Left ventricle myocardium inferior (tissue), 1 donor: ENCODE measurements at places on chromosomes 1 and 21. TPM values are rescaled to one million over a fixed set of nuclear protein-coding genes. Genes with fewer than 3 reads are reported as not detected.

GRCh38 chr1:218809625-218810024 lies 364.1 kb upstream of the LYPLAL1 start:
- DNase-seq = no peak

The S100A7A gene
- total RNA-seq = not detected

GRCh38 chr1:56179543-56179942 lies 399.8 kb downstream of the PLPP3 start:
- DNase-seq = no peak

The SPSB1 gene
- total RNA-seq = 17.6 TPM

The MAPKAPK2 gene
- 215 TPM for total RNA-seq

DNA sequence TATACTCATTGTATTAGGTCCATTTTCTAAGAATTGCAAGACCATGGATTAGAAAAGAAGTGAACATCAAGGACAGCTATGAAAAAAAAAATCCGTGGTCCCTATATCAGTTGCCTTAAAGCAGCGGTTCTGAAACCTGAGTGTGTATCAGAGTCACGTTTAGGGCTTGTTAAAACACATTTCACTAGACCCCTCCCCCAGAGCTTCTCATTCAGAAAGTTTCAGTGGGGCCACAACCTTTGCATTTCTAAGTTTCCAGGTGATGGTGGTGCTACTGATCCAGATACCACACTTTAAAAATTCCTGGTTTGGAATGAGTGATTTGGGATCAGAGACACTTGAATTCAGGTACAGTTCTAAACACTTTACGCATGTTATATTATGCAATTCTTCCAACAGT lies 96.1 kb upstream of the PRMT6 start:
- no peak for DNase-seq

The SRGAP2B gene
- total RNA-seq = 9.4 TPM

- DNase-seq = no peak
Observed at GRCh38 chr21:37337179-37337578, 29.4 kb upstream of the DYRK1A start.

DNA sequence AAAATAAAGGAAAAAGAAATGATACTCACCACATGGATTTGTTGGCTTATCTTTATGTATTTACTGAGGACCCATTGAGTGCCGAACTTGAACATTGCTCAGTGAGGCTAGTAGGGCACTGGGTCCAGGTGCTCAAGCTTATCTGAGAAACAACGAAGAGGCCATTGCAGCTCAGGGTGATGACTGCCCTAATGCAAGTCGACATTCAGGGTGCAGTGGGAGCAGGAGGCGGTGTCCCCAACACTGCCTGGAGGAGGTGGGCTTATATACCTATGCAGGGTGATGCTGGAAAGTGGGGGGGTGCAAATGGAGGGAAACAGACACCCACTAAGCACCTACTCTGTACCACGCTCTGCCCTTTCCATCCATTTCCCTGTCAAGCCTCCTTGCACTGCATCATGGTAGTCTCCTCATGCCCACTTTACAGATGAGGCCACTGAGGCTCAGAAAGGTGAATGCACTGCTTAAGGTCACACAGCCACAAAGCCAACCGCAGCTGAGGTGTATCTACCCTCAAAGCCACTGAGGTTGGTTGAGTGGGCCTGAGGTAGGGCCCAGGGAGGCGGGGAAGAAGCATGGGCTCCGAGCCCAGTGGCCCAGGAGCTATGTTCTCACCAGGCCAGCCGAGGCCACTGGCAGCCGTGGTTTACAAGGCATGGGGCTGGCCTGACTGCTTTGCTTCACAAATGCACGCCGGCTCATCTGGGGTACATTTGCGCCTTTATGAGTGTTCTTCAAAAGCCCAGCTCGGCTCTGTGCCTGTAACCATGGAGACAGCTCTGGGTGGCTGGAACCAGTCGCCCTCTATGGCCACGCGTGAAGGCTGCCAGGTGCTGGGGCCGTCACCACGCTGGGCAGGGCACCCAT lies 103.8 kb downstream of the EPHB2 start:
- no peak for DNase-seq

- DNase-seq = no peak
Observed at GRCh38 chr1:177996957-177997356, 27.1 kb upstream of the SEC16B start.

DNA sequence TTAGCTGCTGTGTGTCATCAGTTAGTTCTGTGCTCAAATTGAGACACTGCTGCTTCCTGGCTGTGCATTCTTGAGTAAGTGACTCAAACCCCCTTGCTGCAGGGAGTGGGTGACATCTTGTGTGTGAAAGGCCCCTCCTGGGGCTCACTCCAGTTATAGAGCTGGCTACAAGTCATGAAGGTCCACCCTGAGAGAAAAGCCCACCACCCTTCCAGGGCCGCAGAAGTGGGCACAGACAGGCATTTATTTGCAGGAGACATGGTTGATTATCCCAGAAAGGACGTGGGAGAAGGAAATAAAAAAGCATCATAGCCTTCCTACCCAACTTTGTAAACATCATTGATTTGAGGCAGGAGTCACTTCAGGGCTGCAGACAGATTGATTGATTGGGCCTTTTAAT lies 550.6 kb downstream of the MATN1 start:
- DNase-seq = no peak

The RGS18 gene
- total RNA-seq = 0.71 TPM

- no peak for DNase-seq
Observed at GRCh38 chr1:196114193-196114592, 494.0 kb downstream of the KCNT2 start.

GRCh38 chr1:232899839-232900238 lies 50.6 kb upstream of the NTPCR start:
- DNase-seq = no peak

- DNase-seq = no peak
Observed at GRCh38 chr21:31720330-31720729, 11.6 kb downstream of the SCAF4 start.

The S100A2 gene
- 2.7 TPM for total RNA-seq

The FAM177B gene
- total RNA-seq = not detected

GRCh38 chr1:181971424-181971823 lies 90.1 kb downstream of the ZNF648 start:
- DNase-seq = no peak

The CDCA8 gene
- total RNA-seq = 0.33 TPM
